ENCODE measurements at places on chromosomes 6 and 20.

GRCh38 chr20:63055575-63056235, 48.9 kb upstream of the BHLHE23 start:
- no peak for DNase-seq

DNA sequence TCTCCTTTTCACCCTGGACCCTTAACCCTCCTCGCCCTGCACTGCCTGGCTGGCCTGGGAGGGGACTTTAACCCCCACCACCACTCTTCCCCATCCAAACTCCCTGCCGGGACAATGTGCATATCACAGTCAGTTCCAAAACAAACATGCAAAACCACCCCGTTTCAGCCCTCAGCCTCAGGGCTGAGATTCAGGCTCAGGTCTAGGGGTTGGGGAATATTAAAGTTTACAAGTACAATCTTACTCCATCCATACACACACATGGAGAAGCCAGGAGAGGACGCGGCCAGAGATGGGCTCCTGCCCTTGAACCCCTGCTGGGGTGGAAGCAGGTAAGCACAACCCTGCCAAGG, 534 bp downstream of the KIAA1755 start:
- no peak for DNase-seq

GRCh38 chr6:169738204-169738975, 13.0 kb downstream of the DYNLT2 start:
- no peak for DNase-seq

GRCh38 chr6:138546733-138547185, 47.5 kb upstream of the NHSL1 start:
- DNase-seq, result no peak

DNA sequence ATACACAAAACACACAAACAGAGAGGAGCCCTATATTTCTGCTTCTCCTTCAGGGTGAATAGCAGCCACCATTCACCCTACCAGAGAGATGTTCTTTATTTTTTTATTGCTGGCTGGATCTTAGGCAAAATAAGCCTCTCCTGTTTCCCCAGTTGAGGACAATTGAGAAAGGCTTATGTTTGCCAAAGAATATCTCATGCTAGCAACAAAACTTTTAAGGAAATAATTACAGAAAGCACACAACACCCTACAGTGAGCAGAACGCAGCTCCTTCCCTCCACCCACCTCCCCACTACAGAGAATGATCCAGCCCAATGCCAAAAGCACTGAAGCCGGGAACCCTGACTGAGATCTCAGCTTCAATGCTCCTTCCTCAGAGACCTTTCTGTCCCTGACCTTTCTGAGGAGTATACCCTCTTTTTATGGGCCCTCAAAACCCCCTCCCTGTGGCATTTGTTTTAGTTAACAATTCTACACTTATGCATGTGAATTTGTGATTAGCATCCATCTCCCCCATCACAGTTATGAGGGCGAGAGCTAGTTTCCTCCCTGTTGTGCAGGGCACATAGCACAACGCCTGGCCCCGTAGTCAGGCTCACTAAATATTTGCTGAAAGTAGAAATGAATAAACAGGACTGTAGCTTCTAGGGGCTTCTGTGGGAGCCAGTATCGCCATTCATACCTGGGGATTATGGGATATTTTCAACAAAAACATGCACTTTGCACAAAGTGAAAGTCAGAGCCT, 491.6 kb upstream of the CDH4 start:
- DNase-seq, result no peak

GRCh38 chr6:36733300-36733699, 35.7 kb downstream of the RAB44 start:
- no peak for DNase-seq

DNA sequence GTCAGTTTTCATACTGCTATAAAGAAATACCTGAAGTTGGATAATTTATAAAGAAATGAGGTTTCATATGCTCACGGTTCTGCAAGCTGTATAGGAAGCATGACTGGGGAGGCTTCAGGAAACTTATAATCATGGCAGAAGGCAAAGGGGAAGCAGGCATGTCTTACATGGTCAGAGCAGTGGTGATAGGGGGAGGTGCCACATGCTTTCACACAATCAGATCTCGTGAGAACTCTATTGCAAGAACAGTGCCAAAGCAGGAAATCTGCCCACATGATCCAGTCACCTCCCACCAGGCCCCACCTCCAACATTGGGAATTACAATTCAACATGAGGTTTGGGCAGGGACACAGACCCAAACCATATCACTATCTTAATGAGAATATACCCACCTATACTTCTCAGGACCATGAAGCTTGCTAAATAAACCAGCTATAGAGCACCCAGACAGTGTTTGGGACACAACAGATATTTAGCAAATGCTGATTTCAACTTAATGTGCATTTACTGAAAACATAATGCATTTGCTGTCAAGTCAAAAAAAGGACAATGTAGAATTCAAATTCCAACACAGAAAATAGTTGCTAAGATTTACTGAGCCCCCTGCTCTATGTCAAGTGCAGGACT, 63.8 kb downstream of the TNFRSF21 start:
- no peak for DNase-seq

GRCh38 chr6:109139109-109139508, 43.8 kb downstream of the CEP57L1 start:
- DNase-seq, result peak; percentile 5

- DNase-seq, result no peak
Measured at GRCh38 chr6:96468681-96469224, 52.9 kb upstream of the UFL1 start.

DNA sequence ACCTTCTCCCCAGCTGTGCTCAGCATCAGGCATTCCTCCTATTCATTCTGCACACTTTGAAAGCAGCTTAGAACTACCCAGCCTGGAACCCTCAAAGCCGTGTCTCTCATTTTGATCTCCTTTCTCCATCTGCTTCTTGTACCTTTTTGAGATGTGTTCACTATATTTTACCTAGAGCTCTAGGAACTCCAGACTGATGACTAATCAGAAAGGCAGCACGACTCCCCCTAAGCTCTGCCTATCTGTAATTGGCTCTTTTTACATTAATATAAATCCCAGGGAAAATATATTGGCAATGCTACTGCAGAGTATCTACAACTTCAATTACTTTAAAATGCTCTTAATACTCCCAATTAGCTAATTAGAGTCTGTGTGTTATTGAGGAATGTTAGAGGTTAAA, 671.5 kb downstream of the CBLN4 start:
- DNase-seq, result no peak

DNA sequence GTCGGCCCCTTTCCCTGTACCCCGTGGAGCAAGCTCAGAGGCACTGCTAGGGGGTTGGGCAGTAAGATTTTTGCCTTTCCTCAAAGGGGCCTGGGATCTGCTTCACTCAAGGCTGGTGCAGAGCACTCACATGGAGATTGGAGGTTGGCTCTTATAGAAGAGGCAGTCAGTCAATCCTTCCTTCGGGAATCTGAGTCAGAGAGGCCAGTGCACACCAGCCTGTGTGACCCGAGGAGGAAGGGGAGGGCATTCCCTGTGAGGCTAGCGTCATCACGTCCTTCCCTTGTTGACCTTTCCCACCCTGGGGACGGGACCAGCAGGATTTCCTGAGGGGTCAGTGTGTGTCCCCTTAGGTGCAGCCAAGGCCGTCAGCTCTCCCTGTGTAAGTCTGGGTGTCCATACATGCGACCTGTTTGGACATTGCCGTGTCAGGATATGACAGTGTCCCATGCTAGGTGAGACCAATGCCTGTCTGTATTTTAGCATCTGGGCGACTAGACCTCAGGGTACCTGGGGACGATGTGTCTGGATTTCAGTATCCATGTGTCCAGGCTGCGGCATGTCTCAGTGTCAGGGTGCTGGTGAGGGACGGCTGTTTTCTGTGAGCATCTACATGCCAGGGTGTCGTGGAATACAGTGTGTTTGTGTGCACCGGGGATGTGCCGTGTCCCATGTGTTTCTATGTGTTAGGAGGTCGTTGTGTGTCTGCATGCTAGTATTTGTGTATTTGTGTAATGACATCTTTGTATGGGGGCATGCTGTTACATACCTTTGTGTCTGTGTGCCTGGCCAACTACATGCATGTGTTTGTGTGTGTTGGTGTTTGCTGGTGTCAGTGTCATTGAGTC, 2.8 kb upstream of the ZNF512B start:
- no peak for DNase-seq

GRCh38 chr6:111804627-111805235, 68.5 kb downstream of the FYN start:
- DNase-seq, result no peak

DNA sequence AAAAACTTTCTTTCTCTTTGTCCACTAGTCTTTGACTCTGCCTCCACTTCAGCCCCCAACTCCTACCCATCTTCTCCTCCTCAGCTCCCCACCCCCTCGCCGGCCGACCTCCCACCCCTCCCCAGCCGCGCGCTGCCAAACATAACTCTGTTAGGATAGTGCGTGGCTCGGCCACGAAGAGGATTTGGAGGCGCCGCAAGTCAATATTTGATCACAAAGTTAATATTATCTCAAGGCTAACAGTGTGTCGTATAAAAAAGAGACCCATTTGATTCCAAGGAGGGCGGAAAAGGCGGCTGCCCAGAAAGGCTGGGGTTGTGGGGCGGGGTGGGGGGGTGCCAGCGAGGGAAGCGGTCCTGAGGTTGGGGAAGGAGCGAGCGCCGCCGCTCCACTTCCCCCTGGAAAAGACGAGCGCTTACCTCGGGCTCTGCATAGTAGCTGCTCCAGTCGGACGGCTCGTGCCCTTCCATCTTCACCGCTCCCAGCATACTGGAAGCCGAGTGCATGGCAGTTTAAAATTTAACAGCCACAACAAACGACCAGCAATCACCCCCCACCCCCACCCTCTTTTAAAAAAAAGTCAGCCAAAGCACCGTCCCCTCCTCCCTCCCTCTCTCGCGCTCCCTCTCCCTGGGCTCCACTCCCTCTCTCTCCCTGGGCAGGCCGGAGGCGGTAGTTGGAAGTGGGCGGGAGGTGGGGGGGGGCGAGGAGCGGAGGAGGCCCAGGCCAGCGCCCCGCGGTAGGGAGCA, 425 bp downstream of the FOXA2 start:
- no peak for DNase-seq

- peak; percentile 21 for DNase-seq
Measured at GRCh38 chr6:144588697-144589325, 303.7 kb downstream of the UTRN start.

- peak; percentile 37 for DNase-seq
Measured at GRCh38 chr6:136792410-136793262, at the start of gene MAP3K5. TSS of gene MAP3K5 (minus strand) at chr6:136792477. CDS start at chr6:136792157, 320 bp downstream.

GRCh38 chr6:43689421-43689820, 1.8 kb upstream of the MRPS18A start:
- no peak for DNase-seq

GRCh38 chr6:138724015-138724414, 49.6 kb upstream of the CCDC28A start:
- DNase-seq, result no peak

GRCh38 chr20:1848373-1848772, 46.8 kb upstream of the SIRPA start:
- no peak for DNase-seq

- no peak for DNase-seq
Measured at GRCh38 chr6:133179481-133179880, 61.7 kb upstream of the EYA4 start.

Measured in GM04503 (cell line).